Type B pancreatic cell (in vitro differentiated cells): ENCODE measurements at places on chromosomes 4 and X. TPM values are rescaled to one million over a fixed set of nuclear protein-coding genes. Genes with fewer than 3 reads are reported as not detected.

- DNase-seq, result no peak
These were observed 1.4 kb downstream of the RWDD4 start for GRCh38 chr4:183657564-183657963.

DNA sequence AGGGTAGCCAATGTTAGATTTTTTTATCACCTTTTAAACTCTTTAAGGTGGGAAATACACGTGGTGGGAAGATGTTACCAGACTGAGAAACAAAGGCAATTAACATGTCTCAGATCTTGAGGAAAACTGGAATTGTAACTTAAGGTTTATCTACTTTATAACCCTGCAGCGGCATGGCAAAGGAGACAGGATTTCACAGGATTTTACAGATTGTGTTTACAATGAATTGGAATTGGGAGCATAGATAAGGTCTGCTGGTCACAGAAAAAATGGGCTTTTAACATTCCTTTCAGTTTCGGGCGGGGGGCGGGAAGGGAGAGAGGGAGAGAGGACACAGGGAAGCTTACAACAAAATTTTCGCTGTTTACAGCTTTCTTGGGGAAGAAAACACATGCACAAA is 467.5 kb upstream of the CT83 start:
- DNase-seq, result no peak

DNA sequence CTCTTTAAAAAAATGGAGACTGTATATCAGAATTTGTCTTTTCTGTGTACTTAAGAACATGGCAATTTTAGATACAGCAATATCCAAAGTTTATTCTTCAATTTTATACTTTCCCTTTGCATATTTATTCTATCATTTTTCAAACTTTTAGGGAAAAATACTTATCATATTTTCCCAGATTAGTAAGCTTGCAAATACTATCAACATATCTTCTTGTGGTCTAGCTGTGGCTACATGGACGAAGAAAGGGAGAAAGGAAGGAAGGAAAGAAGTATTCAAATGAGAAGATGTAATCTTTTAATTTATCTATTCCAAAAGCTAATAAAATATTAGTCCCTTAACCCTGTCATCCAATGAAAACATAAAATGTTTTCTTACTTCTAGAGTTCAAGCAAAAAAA is 797.8 kb upstream of the GALNTL6 start:
- no peak for DNase-seq

GRCh38 chr4:152369902-152370295 is 166.0 kb downstream of the FBXW7 start:
- DNase-seq, result no peak

DNA sequence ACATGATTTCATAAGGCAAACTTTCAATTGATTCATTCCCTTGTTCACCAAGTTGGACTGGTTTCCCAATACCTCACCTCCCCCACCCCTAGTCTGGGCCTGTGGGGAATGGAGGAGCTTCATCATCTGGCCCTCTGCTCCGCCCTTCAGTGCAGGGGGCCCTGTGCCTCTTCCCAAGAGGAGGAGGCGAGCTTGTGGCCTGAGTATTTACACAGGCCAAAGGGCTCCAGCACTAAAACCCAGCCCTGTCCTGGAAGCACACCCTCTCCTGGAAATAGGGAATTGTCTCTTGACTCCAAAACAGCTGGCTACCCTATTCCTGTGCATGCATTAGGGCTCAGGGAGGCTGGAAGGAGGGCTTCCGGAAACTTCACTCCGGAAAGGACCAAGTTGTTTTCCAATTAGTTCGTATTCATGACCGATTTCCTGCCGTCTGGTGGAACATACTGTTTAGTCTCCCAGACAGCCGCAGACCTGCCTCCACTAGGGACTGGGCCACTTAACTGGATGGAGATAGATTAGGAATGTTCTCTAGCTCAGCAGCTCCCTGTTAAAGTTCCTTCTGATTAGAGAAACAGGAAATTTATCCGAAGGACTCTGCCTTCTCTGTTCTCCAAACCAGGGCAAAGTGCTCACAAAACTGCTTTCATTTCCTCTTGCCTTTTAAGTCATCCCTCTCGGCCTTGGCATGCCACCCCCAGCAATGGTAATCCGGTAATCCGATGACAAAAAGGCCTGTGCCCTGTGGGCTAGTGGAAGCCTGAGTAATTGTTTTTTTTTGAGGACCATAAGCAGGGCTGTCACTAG is 5.8 kb downstream of the SRPX2 start:
- no peak for DNase-seq

GRCh38 chrX:10189317-10190268 is 32.8 kb downstream of the CLCN4 start:
- peak; percentile 82 for DNase-seq

DNA sequence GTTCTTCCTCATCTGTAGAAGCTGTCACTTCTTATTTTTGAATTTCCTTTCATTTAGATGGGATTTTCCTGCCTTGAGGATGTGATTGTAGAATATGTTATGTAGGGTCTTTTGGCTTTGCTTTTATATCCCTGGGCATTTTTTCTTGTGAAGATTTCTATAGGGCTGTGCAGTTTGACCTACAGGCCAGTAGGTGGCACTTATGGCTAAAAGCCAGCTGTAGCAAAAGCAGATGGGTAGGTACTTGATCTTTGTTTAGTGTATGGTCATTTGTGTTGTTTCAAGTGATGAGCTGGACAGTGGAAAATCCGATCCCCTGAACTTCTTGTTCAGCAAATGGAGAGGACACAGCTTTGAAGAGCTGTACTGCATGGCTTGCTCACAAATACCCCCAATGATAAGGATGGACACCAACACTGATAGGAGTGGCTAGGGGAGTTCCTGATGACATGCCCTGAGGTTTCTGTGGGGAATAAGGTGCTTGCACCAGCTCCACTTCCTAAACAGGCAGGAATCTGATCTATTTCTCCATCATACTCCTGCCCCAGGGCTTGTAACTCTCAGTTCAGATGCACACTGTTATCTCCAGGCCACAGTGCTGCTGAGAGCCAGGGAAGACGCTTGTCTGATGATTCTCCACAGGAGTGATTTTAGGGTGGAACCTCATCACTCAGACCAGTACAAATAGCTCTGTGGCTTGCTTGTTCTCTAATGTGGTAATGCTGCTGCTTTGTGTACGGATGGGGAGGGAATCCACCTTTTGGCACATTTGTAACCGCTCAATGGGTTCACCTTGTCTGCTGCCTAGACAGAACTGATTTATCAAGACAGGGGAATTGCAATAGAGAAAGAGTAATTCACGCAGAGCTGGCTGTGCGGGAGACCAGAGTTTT is 417.1 kb upstream of the MAGEB16 start:
- no peak for DNase-seq

DNA sequence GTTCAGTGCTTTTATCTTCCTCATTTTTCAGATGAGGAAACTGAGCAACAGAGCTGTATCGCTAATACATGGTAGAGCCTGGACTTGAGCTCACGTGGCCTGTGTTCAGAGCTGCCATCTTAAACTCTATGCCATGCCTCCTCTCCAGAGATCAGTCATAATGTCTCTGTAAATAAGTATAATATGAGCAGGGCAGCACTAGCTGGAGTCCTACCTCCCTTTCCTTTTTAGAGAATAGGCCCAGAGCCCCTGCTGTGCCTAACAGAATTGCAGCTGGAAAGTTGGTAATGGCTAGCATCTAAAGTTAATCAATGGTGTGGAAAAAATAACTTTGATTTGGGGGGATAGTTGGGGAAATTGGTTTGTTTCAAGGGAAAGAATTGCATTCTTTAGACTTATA is 20.4 kb downstream of the CASP6 start:
- no peak for DNase-seq

DNA sequence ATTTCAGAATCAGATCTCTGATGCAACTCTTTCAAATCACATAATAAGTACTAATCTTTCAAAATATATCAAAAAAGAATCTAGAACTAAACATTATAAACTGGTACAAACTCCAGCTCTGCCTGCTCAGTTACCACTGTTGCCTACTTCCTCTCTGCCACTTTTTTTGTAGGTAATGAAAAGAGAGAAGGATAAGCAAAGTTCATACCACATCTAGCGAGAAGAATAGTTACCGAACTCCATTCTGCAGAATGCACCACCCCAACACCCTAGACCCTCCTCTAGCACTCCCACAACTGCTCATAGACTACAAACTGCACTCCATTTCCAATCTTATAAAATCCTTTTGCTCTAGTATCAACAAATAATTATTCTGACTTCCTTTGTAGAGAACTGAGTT is 19.7 kb upstream of the LRBA start:
- DNase-seq, result no peak

DNA sequence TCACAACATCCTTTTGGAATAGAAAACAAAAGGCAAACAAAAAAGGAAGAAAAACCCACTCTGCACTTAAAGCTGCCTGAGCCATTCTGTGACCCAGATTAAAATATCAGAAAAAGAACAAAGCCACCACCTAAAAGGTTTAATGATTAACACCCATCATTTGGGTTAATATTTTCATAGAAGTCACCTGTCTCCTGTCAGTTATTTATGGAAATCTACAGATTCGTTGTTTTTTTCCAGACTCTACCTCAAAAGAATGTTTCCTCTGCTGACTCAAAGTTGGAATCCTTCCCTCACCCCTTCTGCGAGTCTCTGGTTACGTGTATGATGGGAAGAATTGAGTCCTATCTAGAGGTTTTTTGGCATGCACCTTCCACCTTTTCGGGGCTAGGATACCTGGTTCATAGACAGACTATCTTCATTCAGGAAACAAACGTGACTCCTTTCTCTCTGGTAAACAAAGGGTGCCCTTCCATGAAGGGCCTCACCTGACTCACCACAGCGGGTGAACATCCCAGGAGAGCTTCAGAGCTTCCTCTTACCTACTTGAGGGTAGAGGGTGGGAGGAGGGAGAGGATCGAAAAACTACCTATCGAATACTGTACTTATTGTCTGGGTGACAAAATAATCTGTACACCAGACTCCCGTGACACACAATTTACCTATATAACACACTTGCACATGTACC is 19.6 kb upstream of the CA5B start:
- no peak for DNase-seq

DNA sequence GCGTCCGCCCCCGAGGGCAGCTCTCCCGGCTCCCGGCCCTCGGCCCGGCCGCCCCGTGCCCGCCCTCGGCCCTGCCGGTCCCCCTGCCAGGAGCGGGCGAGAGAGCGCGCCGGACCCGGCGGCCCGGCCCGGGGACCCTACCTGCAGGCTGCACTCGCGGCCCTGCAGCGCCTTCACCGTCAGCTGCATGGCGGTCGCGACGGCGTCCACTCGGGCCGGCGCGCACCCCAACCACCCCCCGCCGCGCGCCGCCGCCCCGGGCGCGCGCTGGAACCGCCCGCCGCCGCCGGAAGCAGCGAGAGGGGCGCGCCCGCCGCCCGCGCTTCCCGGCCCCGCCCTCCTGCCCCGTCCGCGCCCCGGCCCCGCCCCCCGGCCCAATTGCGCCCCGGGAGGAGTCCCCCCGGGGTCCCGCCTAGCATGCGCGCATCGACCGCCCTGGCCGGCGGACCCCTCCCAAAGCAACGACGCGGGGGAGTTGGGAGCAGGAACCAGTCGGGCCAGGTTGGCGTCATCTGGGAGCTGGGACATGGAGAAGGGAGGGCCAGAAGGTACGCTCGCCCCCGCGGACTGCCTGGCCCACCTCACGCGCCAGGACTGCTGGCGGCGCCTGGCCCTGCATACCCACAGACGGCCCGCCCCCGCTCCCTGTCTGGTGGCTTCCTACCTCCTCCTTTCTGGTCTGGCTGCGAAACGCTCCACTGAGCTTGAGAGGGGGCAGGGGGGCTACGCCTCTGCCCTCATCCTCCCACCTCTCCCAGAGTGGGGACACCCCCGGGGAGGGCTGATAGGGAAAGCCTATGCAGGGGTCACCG is at the start of gene UBL4A:
TSS of gene UBL4A (minus strand) at position 220 of the 812 bp plus-strand sequence. CDS start at position 189, 31 bp downstream.
- DNase-seq, result peak; percentile 74

DNA sequence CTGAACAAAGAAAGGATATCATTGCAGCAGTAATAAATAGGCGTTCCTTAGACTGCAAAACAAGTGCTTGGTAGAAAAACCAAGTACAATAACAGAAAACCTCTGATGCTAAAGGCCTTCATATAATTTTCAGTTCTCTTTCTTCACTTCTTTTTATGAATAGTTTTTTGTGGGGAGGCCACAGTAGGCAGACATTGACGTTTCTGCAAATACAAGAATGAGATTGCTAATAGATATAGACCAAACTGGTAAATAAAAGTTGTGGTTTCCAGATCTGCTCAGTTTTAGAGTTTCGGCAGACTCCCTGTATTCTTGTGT is 57.0 kb upstream of the RAP1GDS1 start:
- no peak for DNase-seq

GRCh38 chrX:39678914-39679313 is 418.8 kb downstream of the BCOR start:
- DNase-seq, result no peak

Gene PPP1R3F
- total RNA-seq, result 5.7 and 8.0 TPM in 2 replicates

Gene AKAP14
- total RNA-seq, result 0.92 TPM in 1 of 2 replicates, not detected in the other

Gene NAP1L3
- 8.4 and 25.1 TPM in 2 replicates for total RNA-seq
